Stimulated activated CD4-positive, alpha-beta T cell treated with anti-CD3 and anti-CD28 coated beads, Interleukin-4, amount 100 ng/mL, for 4 hours (primary cell): ENCODE measurements at places on chromosomes 5 and 9.

DNA sequence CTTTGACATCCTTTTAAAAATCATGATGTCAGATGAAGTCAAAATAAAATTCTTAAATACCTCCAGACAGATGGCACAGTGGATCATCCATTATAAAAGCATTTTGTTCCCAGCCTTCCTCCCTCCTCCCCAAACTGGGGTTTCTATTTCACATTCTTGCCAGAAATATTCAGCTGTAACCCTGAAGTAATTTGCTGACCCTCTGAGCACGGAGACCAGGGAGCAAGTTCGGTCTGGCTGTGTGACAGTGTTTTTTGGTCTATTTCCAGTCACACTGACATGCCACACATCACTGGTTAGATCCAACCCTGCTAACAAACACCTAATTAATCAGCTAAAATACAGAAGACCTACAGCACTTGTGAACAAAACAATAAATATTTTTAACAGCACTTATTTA, 126.2 kb upstream of the DMRT1 start:
- no peak for DNase-seq

DNA sequence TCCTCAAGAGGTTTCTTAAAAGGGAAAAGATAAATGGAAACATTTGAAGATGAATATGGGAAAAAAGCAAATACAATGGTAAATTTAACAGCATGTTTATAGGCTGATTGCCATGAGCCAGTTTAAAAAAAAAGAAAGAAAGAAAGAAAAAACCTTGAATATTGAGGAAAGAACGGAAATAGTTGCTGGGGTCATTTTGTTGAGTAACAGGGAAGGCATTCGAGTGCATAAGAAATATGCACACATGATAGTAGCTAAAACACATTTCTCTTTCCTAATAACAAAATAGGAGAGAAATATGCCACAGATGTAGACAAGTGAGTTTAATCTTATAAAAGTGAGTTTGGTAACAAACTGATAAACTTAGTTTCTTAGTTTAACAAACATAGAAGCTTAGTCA, 864.6 kb upstream of the ACO1 start:
- no peak for DNase-seq

GRCh38 chr9:9002826-9003583, 1203.4 kb upstream of the DMAC1 start:
- no peak for DNase-seq

DNA sequence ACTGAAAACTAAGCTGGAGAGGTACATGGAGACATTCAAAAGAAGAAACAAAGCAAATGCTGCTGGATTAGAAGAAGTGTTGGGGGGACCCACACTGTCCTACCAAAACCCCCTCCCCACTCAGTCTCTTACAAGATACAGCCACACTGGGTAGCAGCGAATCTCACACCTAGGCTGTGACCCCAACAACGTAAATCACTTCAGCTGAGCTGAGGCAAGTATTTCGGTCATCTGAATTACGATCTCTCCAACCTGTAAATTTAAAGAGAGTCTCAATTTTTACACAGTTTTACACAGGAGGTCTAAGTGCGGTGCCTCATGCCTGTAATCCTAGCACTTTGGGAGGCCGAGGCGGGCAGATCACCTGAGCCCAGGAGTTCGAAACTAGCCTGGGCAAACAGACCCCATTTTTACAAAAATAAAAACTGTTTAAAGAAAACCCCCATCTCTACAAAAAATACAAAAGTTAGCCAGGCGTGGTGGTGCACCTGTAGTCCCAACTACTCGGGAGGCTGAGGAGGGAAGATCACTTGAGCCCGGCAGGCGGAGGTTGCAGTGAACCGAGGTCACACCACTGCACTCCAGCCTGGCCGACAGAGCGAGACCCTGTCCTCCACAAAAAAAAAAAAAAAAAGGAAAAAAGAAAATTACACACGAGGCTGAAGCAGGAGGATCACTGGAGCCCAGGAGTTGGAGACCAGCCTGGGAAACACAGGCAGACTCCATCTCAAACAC, 3.4 kb downstream of the CAMSAP1 start:
- no peak for DNase-seq

GRCh38 chr9:72615931-72616330, 94.5 kb downstream of the TMC1 start:
- no peak for DNase-seq

DNA sequence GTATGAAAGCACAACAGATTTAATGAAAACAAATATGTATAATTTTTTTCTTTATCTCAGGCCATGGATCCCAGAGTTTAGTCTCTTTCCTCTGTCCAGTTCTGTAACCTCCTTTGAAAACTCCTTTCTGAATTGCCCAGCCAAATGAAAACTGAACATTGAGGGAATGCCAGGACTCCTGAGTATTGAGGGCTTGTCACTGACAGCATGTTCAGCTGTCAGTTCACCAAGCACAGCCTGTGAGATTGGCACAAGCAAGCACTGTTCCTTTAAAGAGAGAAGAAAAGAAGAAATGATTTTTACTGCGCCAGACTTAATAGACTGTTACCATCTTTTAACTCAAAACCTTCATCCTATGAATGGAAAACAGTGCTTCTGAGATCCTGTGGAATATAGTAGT, 27.3 kb downstream of the TTC1 start:
- no peak for DNase-seq

GRCh38 chr5:79663212-79663611, 26.4 kb upstream of the CMYA5 start:
- no peak for DNase-seq

- DNase-seq = no peak
Measured at GRCh38 chr5:140145256-140145655, 19.5 kb downstream of the IGIP start.

GRCh38 chr9:101707721-101708120, 30.7 kb downstream of the GRIN3A start:
- no peak for DNase-seq

DNA sequence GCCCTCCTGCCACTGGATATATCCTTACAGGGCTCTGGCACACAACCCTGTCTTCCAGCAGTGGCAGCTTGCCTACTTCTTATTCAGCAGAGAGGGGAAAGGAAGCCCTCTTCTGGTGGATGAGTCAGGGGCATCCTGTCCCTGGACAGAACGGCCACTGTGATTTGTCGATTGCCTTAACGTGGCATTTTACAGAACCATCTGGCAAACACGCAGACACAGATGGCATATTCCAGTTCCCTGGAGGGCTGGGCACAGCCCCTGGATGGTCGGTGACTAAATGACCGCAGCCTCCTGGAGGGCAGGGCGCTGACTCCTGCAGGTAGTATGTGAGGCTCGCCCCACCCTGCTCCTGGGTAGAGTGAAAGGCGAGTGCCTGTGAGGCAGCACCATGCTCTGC, 62.1 kb downstream of the DCP2 start:
- no peak for DNase-seq

GRCh38 chr9:68966496-68966944, 47.4 kb downstream of the PRKACG start:
- DNase-seq = no peak

DNA sequence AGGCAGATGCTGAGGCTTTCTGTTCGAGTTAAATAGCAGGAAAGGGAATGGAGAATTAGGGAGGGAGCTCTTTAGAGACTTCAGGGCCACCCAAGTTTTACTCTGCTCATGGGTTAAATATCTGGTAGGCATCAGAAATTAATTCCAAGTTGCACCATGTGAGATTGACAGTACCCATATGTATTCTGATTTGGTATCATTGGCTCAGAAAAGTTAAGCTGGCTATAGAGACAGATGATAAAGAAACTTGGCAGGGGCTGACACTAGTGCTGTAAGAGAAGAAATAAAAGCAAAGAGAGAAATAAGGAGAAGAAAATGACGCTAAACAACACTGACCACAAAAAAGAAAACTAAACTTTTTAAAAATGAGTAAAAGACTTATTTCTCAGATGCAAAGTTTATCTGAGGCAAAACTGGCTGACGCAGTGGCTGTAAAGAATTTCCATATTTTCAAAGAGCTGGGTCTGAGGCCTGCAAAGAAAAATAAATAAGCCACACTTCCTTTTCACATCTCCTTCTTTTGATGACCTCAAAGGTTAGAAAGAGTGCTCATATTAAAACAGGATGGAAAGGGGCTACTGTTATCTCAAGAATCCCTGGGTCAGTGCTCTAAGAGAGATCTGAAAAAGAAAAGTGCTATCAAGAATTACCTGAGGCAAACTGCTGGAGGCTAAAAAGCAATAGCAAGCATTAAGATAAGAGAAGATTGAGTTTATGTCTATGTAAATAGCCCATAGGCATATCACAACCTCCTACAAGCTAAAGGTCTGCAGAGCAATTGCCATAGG, 399.0 kb upstream of the MEF2C start:
- no peak for DNase-seq

DNA sequence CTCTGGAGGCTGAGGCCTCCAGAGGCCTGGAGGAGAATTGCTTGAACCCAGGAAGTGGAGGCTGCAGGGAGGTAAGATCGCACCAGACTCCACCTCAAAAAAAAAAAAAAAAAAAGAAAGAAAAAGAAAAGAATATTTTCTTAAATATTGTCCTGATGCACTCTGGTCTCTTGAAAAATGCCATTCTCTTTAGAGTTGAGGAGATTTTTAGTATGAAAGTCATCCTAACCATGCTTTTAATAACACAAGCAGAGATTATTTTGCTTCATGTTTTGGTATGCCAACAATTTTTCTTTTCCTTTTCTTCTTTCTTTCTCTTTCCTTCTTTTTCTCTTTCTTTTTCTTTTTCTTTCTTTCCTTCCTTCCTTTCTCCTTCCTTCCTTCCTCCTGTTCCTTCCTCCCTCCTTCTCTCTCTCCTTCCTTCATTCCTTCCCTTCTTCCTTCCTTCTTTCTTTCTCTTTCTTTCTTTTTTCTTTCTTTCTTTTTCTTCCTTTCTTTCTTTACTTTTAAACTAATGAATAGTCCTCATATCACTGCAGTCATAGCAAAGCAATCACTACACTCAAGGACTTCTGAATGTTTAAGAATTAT, 116.9 kb upstream of the CCNH start:
- DNase-seq = no peak

GRCh38 chr9:127519301-127520166, 68.2 kb downstream of the LRSAM1 start:
- no peak for DNase-seq

DNA sequence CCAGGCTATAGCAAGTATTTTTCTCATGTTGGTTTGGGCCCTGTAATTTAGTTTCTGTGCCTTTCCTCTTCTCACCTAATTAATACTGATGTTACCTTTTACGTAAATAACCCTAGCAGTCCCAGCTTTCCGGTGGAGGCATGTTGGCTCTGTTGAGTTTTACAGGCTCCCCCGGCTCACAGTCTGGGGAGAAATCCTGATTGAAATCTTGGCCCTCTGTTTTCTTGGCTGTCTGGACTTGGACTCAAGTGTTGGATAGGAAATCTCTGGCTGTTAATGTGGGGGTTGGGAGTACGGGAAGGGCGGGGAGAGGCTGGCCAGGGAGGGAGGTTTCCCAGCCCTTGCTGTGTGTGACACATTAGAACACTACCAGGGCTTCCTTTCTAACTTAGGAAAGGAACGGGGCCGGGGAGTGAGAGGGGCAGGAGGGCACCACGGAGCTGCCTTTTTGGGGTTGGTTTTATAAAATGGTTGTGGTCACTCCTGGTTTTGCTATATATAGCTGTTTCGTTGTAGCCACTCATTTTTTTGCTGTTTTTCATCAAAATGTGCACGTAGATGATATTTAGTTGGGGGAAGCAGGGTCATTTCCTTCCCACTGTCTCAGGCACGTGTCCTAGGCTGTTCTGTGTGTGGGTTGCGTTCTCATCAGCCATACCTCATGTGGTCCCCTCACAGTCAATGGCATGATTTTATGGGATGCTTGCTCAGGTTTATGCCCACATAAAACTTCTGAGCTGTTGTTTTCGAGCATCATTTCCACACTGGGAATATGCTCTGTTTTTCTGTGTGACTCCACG, 11.0 kb downstream of the TRIO start:
- DNase-seq = no peak

GRCh38 chr5:10663489-10664179, 97.4 kb downstream of the DAP start:
- DNase-seq = no peak

GRCh38 chr5:76457674-76458485, 54.8 kb downstream of the IQGAP2 start:
- no peak for DNase-seq

GRCh38 chr9:37369671-37370070, 52.8 kb upstream of the GRHPR start:
- DNase-seq = no peak

DNA sequence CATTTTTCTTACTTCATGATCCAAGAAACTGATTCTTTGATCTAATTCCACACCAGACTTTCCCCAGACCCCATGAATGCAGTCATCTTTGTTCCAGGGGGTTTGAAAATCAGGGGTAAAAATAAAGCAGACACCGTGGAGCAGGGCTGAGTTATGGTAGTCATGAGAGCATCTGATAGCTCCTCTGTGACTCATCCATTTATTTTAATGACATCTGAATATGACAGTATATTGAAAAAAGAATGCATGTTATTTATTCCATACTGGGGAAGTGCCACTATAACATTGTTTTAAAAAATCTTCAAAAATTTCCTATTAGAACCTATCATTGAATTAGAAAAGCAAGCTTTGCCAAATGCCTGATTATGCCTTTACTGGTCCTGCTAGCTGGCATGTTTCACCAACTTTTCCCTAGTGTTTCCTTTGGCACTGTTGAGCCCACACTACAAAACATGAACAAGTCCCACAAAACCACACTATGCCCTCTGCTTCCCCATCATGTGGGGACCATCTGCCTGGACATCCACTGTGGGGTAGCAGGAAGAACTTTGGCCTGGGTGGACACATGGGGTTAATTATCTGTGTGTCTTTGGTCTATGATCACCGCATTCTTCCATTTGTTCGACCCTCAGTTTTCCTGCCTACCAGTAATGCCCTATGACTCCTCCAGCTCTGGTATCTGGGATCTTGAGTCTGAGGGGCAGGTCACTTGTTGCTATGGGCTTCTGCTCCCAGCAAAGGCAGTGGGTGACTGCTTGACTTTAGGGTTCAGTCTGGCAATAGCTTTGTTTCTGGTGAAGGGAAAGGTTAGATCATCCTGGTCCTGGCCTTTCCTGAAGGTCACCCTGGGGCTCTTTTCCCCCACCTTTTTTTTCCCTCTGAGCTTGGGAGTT, 82.7 kb upstream of the PANK3 start:
- no peak for DNase-seq

DNA sequence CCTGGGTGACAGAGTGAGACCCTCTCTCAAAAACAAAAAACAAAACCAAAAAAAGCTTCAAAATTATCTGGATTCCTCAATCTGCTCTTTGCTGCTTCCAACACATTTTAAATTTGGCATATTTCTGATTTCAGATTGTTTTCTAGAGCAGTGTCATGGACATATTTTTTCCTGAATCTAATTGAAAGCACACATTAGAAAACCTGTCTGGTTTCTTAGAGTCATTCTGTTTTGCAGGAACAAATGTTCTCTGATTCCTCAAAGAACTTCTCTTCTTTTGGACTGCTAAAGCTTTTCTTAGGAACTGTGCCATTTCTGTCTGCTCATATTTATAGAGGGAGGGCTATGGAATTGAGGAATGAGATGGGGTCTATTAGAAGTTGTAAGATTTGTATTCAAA, 81.6 kb downstream of the RAI14 start:
- no peak for DNase-seq

- no peak for DNase-seq
Measured at GRCh38 chr9:121694600-121694999, 43.2 kb downstream of the DAB2IP start.
